ENCODE measurements at places on chromosomes 7 and 10.
A peak's percentile ranks its signal among the peaks of the same experiment; 100 is the strongest.

DNA sequence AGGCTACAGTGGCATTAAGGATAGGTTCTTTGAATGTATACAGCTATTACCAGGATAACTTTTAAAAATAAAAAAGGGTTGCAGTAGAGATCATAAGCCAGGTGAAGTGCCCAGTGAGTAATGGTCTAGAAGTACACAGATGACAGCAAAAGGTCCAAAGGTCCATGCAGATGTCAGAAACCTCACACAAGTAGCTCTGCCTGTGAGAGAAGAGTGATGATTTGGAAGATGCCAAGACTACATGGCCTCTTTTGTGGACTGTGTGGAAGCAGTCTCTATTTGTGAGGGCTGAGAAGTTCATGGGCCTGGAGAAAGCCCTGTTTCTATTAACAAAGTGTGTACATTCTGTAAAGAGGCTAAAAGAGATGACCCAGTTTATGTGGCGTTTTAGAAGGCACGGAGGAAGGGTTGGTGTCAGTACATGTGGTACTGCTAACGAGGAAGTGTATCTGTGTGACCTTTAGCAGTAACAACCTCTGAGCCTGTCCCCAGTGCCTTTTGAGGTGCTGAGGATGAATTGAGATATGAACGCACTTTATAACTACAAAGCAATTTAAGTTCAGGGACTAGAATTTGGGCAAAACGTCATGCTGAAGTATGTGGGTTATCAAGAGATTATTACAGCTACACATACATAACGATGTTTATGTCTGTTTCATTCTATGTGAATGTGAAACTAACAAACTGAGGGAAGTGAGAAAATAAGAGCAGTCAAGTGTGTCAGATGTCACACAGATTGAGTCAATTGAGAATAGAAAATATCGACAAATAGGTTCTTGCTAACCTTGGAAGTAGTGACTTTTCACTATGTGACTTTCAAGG, 7.6 kb downstream of the CYCS start:
- DNase-seq, result no peak

DNA sequence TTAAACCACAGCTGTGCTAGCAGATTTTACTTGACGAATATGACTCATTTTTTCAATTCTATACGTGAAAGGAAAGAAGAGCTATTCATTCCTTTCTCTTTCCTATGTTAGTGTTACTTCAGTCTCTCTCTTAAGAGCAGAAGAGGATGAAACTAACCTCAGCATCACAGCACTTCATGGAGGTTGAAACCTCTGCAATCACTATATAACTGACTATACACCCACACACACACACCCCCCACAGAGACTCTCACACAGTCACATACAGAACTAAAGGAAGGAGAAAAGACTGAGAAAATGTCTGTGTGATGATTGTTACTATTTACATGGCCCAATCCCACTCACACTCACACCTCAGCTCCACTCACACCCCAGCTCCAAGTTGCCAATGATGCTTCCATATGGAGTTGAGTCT, 104.2 kb downstream of the KIF20B start:
- no peak for DNase-seq

GRCh38 chr10:29634105-29634504, 666 bp downstream of the SVIL start:
- no peak for DNase-seq

DNA sequence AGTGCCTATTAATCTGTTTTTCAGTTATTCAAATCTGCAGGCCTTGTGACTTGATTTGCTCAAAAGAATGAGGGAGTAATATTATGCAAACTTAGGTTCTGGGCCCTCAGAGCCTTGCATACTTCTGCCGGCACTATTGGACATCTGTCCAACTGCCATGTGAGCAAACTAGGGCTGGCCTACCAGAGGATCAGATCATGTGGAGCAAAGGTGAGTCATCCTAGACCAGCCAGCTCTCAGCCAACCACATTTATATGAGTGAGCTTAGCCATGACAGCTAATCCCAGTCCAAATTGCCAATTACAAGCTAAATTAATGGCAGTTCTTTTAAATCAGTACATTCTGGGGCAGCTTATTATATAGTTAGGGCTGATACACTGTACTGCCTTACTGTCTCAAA, 69.6 kb downstream of the SDHAF3 start:
- DNase-seq, result no peak

GRCh38 chr7:123665157-123665556, 9.5 kb downstream of the LMOD2 start:
- no peak for DNase-seq

GRCh38 chr7:19293431-19293830, 148.2 kb upstream of the FERD3L start:
- no peak for DNase-seq

DNA sequence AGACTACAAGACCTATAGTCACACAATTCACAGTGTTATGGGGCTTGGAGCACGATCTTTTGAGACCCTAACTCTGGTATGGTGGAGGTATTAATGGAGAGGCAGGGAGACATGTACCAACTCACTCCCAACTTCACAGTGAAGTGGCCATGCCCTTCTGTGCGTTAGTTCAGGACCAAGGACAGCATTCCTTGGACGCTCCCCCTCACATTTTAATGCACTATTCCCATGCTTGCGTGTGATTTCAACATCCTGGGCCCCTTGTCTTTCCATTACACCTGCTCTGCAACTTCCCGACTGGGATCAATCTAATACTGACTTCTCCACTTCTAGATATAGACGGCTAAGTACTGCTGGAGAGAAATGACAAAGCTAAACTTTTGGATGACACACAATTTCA, 72.7 kb downstream of the PLCE1 start:
- DNase-seq, result no peak

- DNase-seq, result no peak
Observed at GRCh38 chr7:33624215-33624614, 281.1 kb upstream of the BMPER start.

- DNase-seq, result no peak
Observed at GRCh38 chr10:43365001-43365400, 6.4 kb upstream of the FXYD4 start.

DNA sequence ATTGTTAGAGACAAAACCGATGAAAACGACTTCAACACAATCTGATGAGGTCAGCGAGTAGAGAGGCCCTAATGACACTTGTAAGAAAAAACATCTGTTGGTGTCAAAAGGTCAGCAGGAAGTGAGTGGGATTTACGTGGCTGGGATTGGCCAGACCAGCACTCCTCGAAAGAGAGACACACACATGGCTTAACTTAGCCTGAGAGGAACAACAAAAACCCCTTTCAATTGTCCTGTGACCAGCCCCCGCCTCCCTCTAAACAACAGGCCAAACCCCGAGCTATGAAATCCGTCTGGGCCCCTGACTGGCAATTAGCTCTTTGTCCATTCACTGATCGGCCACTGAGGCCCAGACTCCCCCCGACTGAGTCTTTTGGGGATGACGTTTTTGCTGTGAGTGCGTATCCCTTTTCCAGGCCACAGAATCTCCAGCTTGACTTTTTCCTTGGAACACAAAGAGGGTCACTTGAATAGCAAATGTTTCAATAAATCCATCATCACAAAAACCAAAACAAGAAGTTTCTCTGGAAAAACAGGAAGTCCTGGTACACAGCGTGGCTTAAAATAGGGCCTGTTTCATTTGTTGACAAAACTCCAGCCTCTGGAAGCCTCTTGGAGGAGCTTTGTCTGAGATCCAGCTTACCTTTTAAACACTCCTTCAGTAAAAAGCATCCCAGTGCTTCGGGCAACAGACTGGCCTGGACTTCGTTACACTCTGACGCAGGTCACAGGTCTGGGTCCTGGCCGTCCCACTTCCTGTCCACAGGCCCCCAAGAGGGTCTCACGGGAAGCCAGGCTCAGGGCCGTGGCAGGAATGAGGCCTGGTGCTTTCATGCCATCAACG, 103.0 kb downstream of the CTBP2 start:
- DNase-seq, result peak; percentile 46

DNA sequence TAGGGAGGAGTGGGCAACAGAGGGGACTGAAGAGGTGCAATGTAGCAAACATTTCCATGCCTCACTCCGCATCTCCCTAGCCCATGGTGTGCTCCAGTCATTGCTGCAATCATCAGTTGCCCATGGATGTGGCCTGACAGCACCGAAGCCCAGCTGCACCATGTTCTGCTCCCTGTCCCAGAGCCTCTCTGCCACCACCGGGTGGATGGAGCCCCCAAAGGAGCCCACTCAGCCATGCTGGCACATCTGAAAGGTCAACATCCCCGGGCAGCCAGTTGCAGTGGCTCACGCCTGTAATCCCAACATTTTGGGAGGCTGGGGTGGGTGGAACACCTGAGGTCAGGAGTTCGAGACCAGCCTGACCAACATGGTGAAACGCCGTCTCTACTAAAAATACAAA, 336.4 kb upstream of the ZMIZ1 start:
- DNase-seq, result no peak

DNA sequence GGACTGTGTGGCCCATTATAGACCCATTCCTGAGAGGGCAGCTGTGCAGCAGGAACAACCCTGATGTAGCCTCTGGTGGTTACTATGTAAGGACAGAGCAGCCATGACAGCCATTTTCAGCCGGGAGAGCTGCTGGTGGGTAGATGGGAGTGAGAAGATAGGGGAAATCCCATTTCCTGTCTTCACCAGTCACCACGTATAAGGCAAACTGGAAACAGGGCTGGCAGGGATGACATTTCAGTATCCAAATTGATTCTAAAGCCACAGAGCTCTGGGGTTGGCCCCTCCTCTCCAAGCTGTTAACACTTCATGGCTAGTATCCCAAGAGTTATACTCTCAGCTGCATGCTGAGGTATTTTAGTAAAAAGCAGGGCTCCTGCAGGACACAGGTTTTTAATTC, 15.2 kb upstream of the FZD1 start:
- no peak for DNase-seq

DNA sequence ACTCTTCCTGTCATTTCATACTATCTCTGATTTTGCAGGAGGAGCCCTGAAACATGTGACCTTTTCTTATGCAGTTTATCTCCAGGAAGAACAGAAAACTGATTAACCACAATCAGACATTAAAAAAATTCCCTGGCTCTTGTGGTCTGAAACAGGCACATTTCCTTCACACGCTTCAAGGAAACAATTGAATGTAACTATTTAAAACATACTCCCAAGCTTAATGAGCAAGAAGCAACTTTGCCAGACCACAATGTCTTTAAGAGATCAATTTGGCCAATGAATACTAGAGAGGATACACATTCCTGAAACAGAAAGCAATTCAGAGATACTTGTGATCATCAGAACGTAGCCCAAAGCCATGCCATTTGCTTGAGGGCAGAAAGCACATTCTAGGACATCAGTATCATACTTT, 65.8 kb downstream of the PIP4K2A start:
- DNase-seq, result no peak

GRCh38 chr7:46542076-46542475, 621.0 kb upstream of the IGFBP3 start:
- DNase-seq, result no peak

DNA sequence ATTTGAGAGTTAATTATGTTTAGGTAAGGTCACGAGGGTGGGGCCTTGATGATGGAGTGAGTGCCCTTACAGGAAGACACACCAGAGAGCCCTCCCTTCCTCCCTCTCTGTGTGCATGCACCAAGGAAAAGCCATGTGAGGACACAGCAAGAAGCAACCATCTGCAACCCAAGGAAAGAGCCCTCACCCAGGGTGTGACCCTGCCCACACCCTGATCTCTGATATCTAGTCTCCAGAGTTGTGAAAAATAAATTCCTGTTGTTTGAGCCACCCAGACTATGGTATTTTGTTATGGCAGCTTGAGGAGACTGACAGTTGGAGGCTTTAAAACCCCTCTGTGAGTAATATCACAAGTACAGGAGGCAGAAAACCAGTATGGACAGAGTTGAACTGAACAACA, 15.0 kb upstream of the MCM10 start:
- no peak for DNase-seq
